Peyer's patch (tissue), 4 donors: ENCODE measurements at places on chromosomes 12 and 14.

GRCh38 chr12:65668981-65669695 is 155.1 kb upstream of the HMGA2 start:
- DNase-seq, result no peak

DNA sequence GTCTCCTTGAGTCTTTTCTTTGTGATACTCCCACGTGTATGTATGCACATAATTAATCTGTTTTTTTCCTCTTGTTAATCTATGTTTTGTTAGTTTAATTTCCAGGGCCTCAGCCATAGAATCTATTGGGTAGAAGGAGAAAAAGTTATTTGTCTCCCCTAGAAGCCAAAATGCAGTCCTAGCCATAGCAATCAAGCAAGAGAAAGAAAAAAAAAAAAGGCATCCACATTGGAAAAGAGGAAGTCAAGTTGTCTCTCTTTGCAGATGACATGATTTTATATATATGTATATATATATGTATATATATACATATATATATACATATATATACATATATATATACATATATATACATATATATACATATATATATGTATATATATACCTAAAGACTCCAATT is 25.4 kb upstream of the ETV6 start:
- no peak for DNase-seq

GRCh38 chr12:119505001-119505400 is 88.6 kb upstream of the TMEM233 start:
- DNase-seq, result no peak

- no peak for DNase-seq
These were observed 107.0 kb downstream of the HECTD4 start for GRCh38 chr12:112275207-112275606.

DNA sequence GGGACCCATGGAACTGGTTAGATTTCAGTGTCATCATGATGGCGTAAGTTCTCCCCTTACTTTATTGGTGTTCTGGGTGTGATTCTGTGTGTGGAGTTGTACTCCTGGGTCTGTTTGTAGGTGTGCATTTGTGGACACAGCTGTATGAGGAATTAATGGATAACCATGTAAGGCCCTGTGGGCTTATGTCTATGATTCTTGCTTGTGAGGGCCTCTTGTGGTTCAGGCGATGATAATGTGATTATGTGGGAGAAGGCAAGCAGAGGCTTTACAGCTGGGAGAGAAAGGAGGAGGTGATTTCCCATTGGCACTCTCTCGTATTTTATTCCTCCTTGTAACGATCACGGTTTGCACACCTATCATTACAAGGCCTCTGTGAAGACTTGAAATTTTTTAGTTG is 96.1 kb downstream of the SCN8A start:
- DNase-seq, result no peak

- DNase-seq, result no peak
These were observed 29.4 kb downstream of the PTPRR start for GRCh38 chr12:70890895-70891832.

DNA sequence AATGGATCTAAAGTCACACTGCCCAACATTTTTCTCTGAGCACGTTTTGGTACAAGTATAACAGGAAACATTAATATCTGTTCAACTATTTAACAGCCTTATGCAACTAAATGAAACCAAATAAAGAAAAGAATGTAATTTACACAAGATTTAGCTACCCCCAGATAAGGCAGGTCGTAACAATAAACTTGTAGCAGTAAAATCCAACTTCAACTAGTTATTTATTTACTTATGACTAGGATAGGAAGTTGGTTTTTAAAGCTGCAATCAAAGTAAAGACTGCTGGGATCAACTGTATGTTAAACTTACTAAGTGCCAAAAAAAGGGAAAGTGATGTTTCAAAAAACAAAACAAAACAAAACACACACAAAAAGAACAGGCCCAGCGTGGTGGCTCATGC is 30.9 kb downstream of the FERMT2 start:
- DNase-seq, result no peak

DNA sequence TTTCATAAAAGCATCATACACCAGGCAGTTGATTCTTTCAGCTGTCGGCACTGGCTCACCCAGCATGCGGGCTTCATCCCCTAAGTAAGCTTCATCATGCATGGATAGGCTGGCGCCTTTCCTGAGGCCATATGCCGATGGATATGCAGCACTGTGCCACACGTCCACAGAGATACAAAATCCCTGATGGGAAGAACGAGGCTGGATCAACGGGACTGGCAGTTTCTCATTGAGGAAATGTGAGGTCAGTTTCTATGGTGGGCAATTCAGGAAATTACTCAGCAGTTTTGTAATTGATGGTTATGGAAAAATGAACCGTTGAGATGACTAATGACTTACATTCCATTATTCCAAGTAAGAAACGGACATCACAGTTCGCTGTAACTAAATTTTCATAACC is 453.8 kb downstream of the TMEM121 start:
- no peak for DNase-seq

- DNase-seq, result no peak
These were observed 24.5 kb downstream of the FZD10 start for GRCh38 chr12:130186651-130187268.

DNA sequence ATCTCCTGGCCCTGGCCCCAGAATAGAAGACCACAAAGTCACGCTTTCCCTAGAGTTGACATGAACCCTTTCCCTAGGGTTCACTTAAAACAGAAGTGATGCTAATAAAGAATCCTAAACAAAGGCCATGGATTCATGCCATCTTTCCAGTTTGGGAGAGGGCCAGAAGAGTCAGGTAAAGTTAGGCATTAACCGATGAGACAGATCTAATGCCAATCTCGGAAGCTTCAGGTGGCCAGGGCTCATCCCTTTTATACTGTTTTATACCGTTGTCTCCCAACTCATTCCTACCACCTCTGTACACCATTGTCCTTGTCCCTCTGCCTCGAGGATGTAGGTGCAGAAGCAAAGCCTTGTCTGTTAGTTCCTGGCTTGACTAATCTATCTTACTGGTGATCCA is 22.8 kb upstream of the ACTR10 start:
- no peak for DNase-seq

GRCh38 chr12:110543252-110543959 is 39.7 kb downstream of the PPTC7 start:
- peak; percentile 62 for DNase-seq

DNA sequence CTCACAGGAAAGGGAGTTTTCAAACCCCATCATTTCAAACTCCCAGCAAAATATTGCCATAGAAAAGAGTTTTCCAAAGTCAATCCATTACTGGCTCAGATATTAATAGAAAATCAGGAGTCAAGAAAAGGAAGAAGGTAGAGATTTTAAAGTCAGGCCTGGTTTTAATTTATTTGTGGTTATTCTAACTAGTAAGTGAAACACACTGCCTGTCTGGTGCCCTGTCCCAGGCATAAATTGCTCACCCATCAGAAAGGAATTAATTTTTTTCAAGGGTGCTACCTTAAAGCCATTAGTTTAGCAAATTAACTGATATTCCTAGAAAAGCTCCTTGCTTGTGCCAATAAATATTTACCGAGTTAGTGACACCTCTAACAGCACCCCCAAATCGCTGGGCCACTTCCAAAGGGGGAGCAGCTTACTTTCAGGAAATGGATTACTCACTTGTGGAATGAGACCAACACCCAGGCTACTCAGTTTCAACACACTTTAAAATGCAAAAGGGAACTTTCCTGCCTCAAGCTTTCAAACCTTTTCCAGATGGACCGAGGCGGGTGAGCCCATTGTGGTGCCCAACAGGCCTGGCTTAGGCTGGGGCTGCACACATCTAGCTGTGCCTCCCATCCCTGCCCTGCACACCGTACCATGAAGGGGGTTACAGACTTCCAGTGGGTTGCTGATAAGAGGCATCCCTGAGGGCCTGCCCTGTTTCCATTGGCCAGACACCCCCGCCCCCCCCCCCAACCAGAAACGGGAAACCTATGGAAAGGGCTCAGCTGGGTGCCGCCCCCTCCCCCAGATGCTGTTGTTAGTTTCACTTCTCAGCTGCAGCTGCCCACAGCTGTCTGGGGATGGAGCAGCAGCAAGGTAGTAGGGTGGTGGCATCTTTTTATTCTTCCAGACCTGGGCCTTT is 117.2 kb downstream of the SAMD4A start:
- no peak for DNase-seq

DNA sequence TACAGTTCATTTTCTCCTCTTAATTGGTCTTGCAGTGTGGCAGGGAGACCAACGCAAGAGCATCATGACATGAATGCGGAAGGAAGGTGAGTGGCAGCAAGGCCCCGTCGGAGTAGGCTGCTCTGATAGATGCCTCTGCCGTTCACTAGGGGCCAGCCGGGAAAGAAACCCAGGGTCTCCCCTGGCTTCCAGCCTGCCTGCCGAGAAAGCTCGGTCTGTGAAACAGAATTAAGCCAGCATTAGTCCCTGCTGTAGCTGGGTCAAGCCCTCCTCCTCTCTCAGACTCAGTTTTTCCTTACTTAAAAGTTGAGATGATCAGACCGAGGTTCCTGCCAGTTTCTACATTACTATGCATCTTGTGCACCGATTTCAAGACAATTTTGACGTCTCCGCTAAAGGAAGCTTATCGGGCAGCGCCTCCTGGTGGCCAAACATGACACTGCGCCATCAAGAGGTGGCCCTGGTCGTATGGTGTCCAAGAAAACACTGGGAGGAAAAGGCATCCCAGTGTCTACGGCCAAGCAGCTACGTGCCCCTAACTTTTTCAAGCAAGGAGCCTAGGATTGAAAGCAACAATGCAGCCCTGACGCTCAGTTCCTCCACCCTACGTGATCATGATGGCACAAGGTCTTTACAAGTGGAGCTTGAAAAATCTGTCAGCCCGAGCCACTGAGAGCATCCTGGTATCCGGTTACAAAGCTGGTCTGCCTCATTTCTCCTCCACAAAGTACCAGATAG is 131.6 kb downstream of the KSR2 start:
- peak; percentile 44 for DNase-seq

DNA sequence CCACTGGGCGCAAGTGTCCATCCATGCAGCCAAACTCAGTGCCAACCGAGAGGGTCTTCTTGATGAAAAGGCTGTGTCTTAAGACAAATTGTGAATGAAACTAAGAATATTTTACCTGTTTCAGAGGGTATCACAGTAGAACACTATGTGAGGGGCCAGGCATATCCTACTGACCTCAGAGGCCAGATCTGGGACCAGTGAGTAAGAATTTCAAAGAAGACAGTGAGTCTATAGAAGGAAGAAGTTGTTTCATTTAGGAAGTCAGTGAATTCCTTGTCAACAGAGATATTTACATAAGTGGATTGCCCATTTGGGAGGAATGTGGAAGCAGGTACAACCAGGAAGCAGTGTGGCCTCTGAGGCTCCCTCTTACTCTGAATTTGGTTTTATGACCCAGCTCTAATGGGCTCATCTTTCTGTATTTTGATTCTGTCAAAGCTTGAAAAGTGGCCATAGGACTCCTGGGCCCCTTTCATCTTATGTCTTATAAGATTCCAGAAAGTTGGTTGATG is 137.4 kb downstream of the ZNF664 start:
- DNase-seq, result no peak

- DNase-seq, result no peak
These were observed 104.5 kb upstream of the MED13L start for GRCh38 chr12:116381744-116382685.

- DNase-seq, result no peak
These were observed 706 bp downstream of the ANHX start for GRCh38 chr12:133234971-133235370.

DNA sequence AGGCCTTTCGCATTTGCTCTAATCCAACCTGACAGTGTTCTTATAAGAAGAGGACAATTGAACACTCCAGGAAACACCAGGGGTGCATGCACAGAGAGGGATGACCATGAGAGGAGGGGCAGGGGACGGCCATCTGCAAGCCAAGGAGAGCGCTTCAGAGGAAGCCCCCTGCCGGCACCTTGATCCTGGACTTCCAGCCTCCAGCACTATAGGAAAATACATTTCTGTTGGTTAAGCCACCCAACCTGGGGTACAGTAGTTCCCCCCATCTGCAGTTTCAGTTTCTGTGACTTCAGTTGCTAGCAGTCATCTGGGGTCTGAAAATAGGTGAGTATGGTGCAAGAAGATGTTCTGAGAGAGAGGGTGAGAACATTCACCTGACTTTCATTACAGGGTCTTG is 64.7 kb downstream of the CLMN start:
- DNase-seq, result no peak

- DNase-seq, result no peak
These were observed 172.2 kb downstream of the SNAPC1 start for GRCh38 chr14:61934385-61934784.

DNA sequence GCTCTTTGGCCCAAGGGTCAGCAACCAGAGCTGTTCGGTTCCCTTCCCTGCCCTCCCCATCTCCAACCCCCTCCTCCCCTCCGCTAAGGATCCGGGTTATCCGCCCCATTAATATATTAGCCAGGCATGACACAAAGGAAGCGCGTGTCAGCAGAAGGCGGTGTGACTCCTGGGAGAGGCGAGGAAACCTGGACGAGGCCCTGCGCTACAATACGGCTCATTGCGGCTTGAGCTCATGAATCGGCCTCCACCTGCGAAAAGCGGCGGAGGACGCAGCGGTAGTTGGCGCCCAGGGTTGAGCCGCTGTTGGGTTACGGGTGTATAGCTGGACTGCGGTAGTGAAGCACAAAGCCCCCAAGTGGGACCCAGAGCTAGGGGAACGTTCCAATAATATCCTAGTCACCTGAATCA is 9.9 kb downstream of the FOXA1 start:
- no peak for DNase-seq

DNA sequence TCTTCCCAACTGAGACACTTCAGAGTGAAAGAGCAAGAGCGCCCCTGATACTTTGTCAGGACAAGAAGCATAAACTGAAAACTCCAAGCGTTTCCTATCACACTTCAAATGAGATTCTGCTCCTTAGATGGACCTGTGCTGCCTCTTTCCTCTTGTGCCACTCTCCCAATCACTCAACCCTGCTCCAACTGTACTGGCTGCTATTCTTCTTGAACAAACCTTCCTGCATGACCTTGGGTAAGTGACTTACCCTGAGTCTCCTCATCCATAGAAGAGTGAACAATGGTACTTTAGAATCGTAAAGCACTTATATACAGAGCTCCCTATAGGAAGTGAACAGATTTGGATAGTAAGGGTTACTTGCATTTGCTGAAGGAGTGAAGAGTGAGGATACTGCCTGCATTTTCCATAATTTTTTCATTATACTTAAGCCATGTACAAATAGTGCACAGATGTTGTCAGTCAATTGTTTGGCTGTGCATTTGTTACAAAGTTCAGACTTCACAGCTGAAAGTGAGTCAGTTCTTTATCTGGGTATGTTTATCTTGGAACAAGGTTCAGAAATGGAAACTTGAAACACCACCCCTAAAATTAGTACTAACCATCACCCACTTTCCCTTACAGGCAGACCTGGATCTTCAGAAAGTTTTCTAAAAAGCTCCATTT is 10.8 kb downstream of the MTERF2 start:
- DNase-seq, result no peak

DNA sequence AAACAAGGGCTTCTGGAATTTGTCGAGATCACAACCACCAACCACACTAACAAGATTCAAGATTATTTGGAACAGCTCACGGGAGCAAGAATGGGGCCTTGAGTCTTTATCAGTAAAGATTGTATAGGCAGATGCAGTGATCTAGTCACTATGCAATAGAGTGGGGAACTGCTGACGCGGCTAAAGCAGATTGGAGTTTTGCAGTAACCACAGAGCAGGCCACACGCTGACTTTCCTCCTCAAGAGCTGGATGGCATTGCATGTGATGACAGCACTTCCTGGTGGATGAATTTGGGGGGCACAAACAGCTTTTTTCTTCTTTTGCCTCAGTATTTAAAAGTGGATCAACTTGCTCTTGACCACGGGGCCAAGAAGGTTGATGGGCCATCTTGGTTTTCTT is 46.0 kb downstream of the KCNK13 start:
- no peak for DNase-seq
